ENCODE measurements at places on chromosomes 6 and 20. TPM values are rescaled to one million over a fixed set of nuclear protein-coding genes. Genes with fewer than 3 reads are reported as not detected.
A peak's percentile ranks its signal among the peaks of the same experiment; 100 is the strongest.

DNA sequence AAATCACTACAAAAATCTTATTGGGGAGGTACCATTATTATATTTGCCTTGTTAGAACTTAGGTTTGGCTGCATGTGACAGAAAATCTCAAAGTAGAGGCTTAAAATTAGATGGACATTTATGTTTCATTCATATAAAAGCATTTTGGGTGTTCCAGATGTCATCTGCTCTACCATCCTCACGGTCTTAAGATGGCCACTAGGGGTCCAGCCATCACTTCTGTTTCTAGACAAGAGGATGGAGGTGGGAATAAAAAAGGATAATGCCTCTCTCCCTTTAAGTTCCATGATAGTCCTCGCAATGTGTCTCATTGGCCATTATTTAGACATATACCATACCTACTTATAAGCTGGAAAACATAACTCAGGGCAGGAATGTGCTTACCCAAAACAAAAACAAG, 929.5 kb downstream of the KIF16B start:
- no peak overlapping the region for H3K4me3 ChIP-seq
- H3K27ac ChIP-seq: no peak overlapping the region
- no peaks in the 10 kb centered on the region for H3K4me1 ChIP-seq
- no peaks in the 10 kb centered on the region for H3K36me3 ChIP-seq
- no peaks in the 10 kb centered on the region for H3K27me3 ChIP-seq

- H3K27me3 ChIP-seq: no peaks in the 10 kb centered on the region
- H3K4me3 ChIP-seq: no peak overlapping the region
- DNase-seq: no peak
- H3K27ac ChIP-seq: no peak overlapping the region
- peaks cover 15% of the 10 kb centered on the region for H3K36me3 ChIP-seq
These were observed 272.7 kb downstream of the GRIK2 start for GRCh38 chr6:101666256-101666655.

DNA sequence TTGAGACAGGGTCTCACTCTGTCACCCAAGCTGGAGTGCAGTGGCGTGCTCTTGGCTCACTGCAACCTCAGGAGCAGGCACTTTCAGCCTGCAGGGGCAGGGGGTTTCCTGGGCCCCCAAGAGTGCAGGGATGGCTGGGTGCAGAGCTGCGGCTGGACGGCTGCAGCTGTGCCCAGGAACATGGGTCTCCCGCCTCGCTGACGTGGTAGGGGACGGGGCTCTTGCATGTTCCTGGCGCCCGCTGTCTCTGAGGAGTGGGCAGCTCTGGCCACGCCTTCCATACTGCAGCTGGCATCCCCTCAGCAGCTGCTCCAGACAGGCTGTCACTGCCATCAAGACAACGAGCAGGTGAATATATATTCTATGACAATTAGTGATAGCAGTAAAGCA, 2.2 kb upstream of the DEK start:
- H3K4me1 ChIP-seq: peaks cover 10% of the 10 kb centered on the region
- peaks cover 12% of the 10 kb centered on the region for H3K27me3 ChIP-seq
- no peaks in the 10 kb centered on the region for H3K36me3 ChIP-seq
- DNase-seq: no peak
- no peak overlapping the region for H3K27ac ChIP-seq

- H3K4me3 ChIP-seq: no peak overlapping the region
- H3K27ac ChIP-seq: peak overlapping the region; percentile 6
- DNase-seq: no peak
- no peaks in the 10 kb centered on the region for H3K4me1 ChIP-seq
- no peaks in the 10 kb centered on the region for H3K27me3 ChIP-seq
These were observed 892.8 kb downstream of the TFAP2A start for GRCh38 chr6:9522101-9522500.

- H3K36me3 ChIP-seq: peaks cover 4% of the 10 kb centered on the region
- H3K27ac ChIP-seq: peak overlapping the region; percentile 41
- DNase-seq: peak; percentile 44
- H3K4me3 ChIP-seq: no peak overlapping the region
- H3K27me3 ChIP-seq: peaks cover 2% of the 10 kb centered on the region
- H3K4me1 ChIP-seq: peaks cover 14% of the 10 kb centered on the region
These were observed 26.6 kb downstream of the BPIFB1 start for GRCh38 chr20:33309631-33310030.

GRCh38 chr6:122832459-122832858, 43.4 kb downstream of the SMPDL3A start:
- no peaks in the 10 kb centered on the region for H3K27me3 ChIP-seq
- peak overlapping the region; percentile 53 for H3K27ac ChIP-seq
- peak overlapping the region; percentile 31 for H3K4me3 ChIP-seq
- no peak for DNase-seq

- H3K27ac ChIP-seq: no peak overlapping the region
- DNase-seq: no peak
- peaks cover 5% of the 10 kb centered on the region for H3K36me3 ChIP-seq
- no peaks in the 10 kb centered on the region for H3K27me3 ChIP-seq
- H3K4me3 ChIP-seq: no peak overlapping the region
These were observed 94.7 kb downstream of the RPP40 start for GRCh38 chr6:4909063-4909706.

LY6G6C gene
- 1.8 TPM for total RNA-seq

ZNF165 gene
- total RNA-seq: 0.47 TPM

FBXO30 gene
- total RNA-seq: 12.1 TPM

ADGB gene
- total RNA-seq: not detected

All from glutamatergic neuron (in vitro differentiated cells).